ENCODE measurements at places on chromosomes 5 and 9.

DNA sequence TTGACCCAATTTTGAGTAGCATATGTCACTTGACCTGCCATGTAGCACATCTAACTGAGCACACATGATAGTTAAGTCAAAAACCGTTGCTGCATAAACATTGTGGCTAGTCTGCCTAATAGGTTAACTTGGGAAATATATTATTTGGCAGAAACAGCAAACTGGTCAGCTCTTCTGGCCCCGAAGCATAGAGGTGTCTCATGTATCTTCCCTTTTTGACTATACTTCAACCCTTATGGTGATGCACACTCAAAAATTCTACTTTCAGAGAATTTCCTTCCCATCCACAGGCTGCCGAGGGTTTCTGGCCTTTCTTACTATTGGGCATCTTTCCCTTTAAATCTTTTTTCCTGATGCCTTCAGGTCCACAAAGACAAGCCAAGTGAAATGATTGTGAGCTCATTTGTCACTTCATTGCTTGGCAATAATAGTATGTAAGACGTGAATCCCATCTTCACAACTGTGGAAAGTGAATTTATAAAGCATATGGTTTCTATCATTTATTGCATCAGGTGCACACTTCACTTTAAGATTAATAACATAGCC lies 41.2 kb downstream of the MOCS2 start:
- peak; percentile 37 for DNase-seq

DNA sequence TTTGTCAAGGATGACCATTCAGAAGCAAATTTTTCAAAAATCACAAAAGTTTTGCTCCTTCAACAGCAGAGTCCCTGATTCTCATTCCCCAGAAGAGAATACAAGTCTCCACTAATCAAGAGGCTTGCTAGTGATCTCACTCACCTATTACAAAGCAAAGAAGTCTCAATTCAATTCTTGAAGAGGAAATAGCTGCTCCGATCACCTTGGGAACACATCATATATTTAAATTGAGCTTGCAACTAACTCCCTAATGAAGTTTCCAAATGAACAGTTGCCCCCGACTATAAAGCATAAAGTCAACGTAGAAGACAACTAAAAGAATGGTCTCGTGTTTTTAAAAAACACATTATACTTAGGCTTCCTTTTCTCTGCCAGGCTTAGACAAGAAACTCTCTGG lies 1.6 kb downstream of the LIFR start:
- DNase-seq = no peak

- DNase-seq = no peak
Measured at GRCh38 chr5:40404613-40405012, 275.1 kb upstream of the PTGER4 start.

GRCh38 chr9:137645211-137645610 lies 26.4 kb downstream of the EHMT1 start:
- DNase-seq = no peak

- DNase-seq = no peak
Measured at GRCh38 chr9:90999425-91000397, 198.1 kb downstream of the SYK start.

- peak; percentile 91 for DNase-seq
Measured at GRCh38 chr9:14271093-14271673, 42.8 kb downstream of the NFIB start.

DNA sequence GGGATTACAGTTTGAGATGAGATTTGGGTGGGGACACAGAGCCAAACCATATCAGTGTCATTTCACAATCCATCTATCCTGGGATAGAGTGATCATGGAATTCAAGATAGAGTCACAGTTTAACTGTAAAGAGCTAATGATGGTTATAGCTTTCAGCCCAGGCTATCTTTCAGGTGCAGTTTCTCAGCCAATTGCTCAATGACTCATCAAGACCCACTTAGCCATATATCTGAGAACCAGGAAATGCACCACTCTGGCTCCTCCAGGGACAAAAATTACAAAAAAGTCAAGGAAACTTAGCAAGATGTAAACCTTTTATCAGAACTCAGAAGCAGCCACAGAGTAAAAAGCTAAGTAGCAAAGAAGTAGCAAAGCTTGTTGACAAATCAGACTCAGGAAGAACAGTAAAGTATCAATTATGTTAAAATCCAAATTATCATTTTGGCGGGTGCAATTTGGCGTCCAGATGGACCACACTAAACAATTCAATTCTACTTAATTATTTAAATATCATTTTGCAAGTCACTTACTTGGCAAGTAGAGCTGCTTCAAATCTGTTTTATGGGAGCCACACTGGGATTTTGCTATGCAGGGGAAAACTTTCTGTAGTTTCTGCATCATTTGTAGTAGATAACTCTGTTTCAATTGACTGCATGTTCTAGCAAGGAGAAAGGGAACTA lies 169.4 kb downstream of the TLE1 start:
- no peak for DNase-seq

DNA sequence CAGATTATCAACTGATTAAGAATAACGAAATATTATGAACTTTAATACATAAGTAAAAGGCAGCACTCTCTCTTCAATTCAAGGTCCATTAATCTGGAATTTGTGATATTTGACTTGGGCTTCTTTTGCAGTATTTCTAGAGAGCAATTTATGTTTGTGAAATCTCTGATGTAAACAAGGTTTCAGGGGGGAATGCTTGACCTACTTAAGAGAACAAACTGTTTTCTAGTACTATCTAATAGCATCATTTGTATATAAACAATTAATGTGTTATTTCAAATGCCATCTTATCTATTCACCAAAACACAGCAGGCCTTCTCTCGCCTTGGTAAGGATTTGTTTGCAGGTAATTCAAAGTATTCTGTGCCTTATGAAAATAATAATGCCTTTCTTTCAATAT lies 103.6 kb upstream of the FST start:
- DNase-seq = no peak

DNA sequence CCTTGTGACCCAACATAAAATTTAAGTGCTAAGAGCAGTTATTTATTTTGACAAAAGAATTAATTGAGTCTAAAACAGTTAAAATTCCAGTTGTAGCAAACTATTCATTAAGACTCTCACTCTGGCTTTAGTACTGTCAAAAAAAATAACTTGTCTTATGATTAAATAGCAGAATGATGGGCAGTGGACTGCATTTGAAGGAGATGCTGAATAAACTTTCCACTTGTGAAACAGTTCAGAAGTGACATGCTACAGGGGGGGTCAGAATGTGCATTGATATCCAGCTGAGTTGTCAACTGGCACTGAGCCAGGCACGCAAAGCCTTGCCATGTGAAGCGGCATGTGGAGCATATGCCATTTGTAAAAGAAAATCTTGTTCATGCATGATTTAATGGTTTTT lies 76.0 kb downstream of the FCHO2 start:
- DNase-seq = peak; percentile 90

GRCh38 chr9:89109666-89110065 lies 69.0 kb downstream of the SHC3 start:
- DNase-seq = peak; percentile 8

- DNase-seq = peak; percentile 2
Measured at GRCh38 chr9:74443036-74443750, 53.9 kb upstream of the RORB start.

DNA sequence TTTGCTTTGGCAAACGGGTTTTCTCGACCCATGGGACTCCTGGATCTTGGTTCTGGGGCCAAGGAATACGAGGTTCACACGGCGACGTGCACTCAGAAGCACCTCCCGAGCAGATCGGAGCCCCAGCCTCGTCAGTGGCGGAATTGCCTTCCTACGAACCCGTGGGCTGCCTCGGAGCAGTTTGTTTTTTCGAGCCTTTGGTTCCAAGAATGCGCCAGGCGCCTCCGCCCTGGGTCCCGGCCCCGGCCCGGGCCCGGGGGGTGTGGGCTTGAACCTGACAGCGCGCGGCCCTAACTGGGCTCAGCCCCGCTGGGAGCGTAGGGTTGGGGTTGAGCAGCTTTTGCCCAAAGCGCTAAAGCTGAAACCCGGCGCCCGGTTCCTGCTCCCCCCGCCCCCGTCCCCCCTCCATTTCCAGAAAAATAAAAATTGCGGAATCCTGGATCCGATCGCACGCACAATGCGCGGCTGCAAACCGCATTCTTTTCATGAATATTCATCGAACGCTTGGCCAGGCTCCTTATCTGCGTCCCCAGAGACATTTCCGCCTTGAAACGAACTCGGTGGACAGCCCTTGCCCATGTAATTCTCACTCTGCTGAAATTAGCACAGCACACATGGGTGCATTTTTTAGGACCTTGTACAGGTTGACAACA lies 1.0 kb downstream of the BASP1 start:
- DNase-seq = peak; percentile 85

GRCh38 chr9:92983984-92984589 lies 36.8 kb downstream of the FGD3 start:
- DNase-seq = no peak

DNA sequence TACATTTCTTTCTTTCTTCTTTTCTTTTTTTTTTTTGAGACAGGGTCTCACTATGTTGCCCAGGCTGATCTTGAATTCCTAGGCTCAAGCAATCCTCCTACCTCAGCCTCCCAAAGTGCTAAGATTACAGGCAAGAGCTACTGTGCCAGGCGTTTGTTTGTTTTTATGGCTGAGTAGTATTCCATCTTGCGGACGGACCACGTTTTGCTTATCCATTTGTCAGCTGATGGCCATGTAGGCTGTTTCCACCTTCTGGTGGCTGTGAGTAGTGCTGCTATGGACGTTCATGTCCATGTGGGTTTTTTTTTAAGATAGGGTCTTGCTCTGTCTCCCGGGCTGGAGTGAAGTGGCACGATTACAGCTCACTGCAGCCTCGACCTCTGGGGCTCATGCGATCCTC lies 2.5 kb downstream of the DOK3 start:
- DNase-seq = no peak

DNA sequence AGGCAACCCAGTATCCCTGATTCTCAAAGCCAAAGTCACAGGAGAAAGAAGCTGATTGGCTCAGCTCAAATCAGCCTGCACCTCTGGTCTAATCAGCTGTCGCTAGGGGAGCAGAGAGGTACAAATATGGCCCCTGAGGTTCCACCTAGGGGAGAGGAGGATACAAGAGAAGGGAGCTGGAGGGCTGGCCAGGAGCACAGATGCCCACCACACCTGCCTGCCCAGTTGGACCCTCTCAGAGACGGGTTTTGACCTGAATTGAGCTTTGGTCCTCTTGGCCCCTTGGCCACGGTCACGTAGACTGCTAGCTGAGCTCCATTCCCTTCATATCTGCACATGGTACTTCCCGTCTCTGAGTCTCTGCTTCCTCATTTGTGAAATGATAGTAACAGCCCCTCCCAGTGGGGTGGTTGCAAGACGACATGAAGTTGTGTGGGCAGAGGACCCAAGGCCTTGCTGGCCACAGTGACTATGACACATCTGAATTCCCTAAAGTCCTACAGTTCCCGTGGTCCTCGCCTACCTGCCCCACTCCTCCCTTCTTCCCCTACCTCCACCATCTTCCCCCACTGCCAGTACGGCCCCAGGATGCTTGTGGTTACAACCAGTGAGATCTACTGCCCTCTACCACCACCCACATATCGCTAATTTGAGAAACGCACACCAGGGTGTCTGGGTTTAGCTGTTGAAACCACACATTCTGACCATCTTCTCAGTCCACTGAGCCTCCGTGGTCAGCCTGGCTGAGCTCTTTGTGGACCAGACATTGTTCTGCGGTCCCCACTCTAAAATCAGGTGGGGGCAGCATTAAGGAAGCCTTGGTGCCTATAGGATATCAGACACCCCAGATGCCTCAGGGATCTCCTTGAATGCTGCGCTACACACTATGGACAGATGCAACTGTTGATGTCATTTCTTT lies 60.3 kb upstream of the NEK6 start:
- no peak for DNase-seq

DNA sequence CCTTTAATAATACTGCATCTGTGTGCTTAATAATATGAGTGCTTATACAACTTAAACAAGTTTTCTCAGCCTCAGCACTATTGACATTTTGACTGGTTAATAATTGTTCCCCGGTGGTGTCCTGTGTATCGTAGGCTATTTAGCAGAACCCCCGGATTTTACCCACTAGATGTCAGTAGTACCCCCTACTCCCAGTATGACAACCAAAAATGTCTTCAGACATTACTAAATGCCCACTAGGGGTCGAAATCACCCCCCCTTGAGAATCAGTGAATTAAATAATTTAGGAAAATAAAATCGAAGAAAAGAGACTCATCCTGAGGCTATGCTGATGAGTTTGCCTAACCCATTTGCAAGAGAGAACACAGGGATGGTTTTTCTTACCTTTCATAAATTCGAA lies 166.3 kb downstream of the ATP10B start:
- no peak for DNase-seq

DNA sequence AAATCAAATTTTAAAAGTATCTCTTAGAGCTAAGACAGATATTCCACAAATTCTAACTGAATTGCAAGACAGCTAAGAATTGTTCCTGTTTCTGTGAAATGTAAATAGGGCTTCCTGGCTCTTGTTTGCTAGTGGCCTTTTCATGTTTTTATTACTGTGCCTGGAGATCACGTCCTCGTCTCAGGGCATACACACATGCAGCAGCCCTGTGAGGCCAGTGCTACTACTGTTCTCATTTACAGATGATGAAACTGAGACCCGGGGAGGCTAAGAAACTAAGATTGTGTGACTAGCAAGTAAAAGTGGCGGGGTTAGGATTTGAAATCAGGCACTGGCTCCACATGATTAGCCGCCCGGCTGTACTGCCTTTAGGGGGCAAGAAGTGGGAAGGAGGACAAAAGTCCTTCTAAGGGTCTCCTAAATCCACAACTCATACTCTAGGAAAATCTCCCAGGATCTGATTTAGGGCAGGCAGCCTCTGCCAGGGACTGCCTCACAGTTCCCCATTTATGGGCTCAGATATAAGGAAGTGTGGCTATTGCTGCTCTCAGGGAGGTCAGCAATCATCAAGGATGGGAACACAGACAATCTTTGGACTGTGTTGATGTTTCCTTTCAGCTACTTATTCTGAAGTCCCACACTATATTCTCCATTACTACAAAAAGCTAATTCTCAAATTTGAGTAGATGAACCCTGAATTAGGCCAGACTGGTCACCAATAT lies 7.9 kb downstream of the PRUNE2 start:
- DNase-seq = no peak

DNA sequence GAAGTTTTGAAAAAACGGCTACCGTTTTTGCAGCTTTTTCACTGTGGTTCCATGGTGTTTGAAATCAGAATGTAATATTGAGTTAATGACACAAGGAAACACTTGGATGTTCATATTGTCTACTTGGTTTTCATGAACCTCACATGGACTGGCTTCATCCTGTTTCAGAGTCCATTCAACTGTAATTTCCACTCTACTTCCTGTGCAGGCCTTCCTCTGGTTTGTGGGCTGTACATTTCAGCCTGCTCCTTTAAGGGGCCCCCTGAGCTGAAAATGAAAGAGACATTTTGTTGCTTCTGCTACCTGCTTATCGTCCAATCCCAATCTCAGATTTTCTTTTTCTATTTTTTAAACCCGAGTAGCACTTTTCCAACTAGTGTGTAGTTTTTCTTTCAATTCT lies 41.8 kb upstream of the CDKN2B start:
- no peak for DNase-seq

DNA sequence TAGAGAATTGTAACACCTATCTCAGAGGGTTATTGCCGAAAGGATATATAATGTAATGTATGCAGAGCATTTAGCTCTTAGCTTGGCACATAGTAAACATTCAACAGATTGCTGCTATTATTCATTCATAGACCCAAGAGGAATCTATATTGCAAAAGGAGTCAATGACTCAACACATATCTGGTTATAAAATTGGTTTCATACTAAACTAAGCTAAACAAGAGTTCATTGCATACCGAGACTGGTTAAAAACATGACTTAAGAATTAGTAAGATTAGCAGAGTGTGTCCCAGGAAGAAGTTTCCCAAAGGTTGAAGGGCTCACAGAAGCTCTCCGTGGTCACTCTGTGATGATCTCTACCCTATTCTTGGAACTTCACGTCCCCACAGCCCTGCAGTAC lies 339.6 kb upstream of the CCNH start:
- peak; percentile 39 for DNase-seq

GRCh38 chr5:19619571-19619970 lies 368.4 kb downstream of the CDH18 start:
- DNase-seq = no peak

Data from fibroblast of upper back skin (primary cell).